ENCODE measurements at places on chromosomes 6 and 20.
A peak's percentile ranks its signal among the peaks of the same experiment; 100 is the strongest.

- DNase-seq: peak; percentile 27
Measured at GRCh38 chr6:146990821-146991798, 213.1 kb upstream of the STXBP5 start.

- no peak for DNase-seq
Measured at GRCh38 chr6:25341923-25342619, 62.9 kb downstream of the CARMIL1 start.

DNA sequence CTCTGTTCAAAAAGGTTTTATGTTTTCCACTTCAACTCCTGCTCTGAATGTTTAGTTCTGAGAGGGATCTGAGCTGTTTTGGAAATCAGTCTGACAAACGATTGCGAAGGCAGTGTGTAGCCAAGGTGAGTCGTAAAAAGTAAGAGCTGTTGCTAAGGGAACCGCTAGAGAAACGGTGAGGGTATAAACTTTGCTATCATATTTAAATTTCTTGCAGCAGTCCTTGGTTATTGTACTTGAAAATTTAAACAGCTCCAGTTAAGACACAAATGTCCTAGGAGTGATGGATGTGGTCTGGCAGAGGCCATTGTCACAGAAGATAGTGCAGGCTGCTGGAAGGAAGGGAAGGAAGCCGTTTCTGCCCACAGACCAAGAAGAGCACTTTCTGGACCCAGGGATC lies 64.9 kb upstream of the CITED2 start:
- DNase-seq: peak; percentile 75

GRCh38 chr6:138500867-138501446 lies 1.7 kb upstream of the NHSL1 start:
- DNase-seq: no peak

GRCh38 chr6:161922631-161923119 lies 648.8 kb upstream of the AGPAT4 start:
- peak; percentile 87 for DNase-seq

DNA sequence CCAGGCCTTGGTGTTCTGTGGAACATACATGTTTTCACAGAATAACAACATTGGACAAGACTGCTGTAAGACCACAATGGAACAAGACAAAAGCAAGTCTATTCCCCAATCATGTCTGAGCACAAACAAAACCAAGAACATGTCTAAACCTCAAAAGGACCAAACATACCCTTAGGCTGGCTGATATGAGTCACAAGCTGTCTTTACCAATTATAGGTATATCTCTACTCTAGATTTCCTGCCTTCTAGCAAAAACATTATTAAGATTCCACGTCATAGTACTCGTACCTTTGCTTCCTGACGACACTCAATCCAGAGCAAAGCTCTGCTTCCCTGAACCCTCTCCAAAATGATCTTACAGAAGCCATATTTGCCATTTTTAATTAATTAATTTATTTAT lies 15.4 kb upstream of the L3MBTL1 start:
- no peak for DNase-seq

- DNase-seq: no peak
Measured at GRCh38 chr6:165880686-165881085, 217.6 kb upstream of the PDE10A start.

DNA sequence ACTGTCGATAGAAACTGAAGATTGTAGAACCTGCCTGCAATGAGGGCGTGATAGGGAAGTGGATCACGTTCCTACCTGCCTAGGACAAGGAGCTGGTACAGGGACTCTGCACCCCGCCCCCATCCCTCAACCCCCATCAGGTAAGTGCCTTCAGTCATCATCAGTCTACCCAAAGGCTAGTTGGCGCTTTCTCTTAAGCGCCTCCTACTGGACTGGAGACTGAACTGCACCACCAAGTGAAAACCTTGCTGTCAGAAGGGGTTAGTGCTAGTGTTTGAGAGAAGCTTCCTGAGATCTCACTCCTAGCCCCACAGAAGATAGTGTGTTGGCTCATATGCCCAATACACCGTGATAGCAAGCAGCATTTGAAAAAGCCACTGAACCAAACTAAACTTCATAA lies 706.5 kb upstream of the MAN1A1 start:
- DNase-seq: peak; percentile 20

- no peak for DNase-seq
Measured at GRCh38 chr20:16490696-16491095, 82.6 kb downstream of the KIF16B start.

DNA sequence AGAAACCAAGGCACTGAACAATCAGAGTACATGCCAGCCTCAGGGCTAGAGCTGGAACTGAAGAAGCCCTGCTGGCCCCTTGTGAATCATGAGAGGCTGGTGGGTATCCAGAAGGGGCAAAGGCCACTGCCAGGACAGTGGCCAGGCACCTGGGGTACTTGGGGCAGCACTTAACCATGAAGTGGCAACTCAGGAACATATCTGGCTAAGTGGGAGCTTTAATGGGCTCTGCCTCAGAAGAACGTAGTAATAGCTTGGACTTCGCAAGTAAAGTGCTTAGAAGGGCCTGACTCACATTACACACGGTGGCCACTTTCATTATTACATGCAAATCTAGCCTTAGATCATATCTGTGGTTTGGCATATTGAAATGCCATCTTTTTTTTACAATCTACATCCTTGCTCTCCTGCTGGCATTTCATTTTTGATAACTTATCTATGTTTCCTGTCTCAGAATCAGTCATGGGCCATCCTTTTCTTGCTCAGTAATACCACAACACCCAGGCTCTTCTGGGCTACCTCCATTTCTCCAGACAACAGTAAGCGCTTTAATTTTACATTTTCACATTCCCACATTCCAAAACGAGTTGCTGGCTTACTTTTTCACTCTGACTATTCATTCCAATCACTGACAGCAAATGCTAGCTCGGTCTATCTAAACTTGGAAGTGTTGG lies 21.6 kb downstream of the NAPB start:
- DNase-seq: peak; percentile 71

GRCh38 chr20:2361035-2361593 lies 19.6 kb upstream of the TGM6 start:
- no peak for DNase-seq

DNA sequence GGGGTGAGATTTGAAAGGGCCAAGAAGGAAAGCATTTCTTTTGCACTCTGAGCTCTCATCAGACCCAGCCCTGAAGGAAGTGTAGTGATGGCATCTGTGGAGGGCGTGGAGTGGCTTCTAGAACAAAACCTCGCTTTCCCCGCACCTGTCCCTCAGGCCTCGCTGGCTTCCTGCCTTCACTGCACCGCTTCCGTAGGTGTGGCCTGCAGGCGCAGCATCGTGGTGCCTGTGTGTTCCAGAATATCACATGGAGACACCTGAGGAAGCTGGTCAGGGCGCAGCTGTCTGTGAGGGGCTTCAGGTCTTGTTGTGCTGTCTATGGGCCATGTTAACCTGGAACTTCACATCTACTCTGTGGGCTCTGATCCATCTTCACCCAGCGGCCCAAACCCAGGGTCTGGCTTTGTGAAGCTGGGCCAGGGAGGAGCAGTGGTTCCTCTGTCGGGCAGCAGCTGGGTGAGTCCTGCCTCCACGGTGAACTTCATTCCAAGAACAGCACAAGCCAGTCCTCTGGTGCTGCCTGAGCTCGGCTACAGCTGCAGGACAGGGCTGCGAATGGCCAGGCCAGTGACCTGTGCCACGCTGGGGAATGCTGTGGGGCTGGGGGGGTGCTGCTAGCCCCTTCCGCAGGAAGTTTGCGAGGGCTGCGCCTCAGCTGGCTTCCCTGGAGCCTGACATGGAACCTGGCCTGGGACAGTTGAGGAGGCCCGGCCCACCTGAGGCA lies 40.9 kb downstream of the DSTN start:
- DNase-seq: peak; percentile 44

GRCh38 chr6:158772851-158773371 lies 46.3 kb downstream of the EZR start:
- DNase-seq: no peak

DNA sequence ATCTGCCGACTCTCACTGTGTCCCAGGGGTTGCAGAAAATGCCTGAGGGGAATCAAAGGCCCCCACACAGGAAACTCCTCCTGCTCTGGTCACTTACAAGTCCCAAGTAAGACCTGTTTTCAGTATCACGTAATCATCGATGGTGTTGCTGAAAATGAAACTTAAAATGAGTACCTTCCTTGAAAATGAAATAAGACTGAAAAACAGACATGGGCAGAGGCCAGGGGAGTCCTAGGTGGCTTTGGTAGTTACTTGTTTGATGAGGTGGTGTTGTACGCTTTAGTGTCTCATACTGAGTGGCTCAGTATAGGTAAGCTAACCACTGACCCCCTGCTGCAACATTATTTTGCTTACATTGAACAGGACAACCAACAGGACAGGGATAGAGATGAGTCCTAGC lies 43.0 kb upstream of the SYNCRIP start:
- DNase-seq: no peak

GRCh38 chr6:143401636-143402370 lies 48.7 kb downstream of the ADAT2 start:
- DNase-seq: no peak

GRCh38 chr6:40901322-40902055 lies 137.5 kb downstream of the UNC5CL start:
- DNase-seq: no peak

- DNase-seq: peak; percentile 95
Measured at GRCh38 chr6:26205161-26205624, 118.0 kb downstream of the HFE start.

GRCh38 chr20:50194831-50195523 lies 4.3 kb downstream of the CEBPB start:
- DNase-seq: peak; percentile 53

- peak; percentile 60 for DNase-seq
Measured at GRCh38 chr20:258963-259362, 1.4 kb downstream of the DEFB132 start.

DNA sequence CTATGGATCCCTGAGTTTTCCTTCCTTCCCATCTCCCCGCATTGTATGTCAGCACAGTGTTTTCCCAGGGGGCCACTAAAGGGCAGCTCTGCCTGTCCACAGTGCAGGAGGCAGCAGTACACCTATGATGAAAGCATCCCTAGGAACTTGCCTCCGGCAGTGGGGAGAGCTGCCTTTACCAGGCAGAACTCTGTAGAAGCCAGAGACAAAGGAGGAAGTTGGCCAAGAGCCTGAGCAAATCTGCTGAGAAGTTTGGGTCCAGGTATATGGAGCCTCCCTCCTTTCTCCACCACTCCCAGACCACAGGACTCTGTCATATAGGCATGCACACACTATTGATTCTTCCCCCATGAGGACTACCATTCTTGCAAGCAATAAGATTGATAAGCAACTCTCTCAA lies 282.7 kb downstream of the TBC1D7 start:
- DNase-seq: peak; percentile 29

DNA sequence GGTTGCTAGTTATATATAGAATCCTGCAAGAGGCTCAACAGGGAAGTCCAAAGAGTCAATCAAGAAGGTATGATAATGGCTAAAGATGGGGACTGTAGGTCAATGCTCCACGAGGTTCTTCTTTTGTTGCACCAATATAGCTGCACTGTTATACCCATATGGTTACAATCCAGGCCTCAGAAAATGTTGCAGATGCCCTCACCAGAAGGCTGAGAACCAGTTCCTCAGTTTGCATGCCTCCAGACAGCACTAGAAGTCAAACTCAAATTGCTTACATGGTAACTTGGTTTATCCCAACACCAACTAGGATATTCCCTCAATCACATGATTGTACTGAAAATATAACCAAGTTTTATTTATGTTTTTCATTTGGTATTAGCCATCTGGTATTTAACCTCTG lies 12.1 kb downstream of the EEF1A1 start:
- no peak for DNase-seq

GRCh38 chr6:34018961-34019606 lies 126.8 kb downstream of the GRM4 start:
- DNase-seq: no peak

GRCh38 chr6:1633366-1634021 lies 23.8 kb downstream of the FOXC1 start:
- no peak for DNase-seq

DNA sequence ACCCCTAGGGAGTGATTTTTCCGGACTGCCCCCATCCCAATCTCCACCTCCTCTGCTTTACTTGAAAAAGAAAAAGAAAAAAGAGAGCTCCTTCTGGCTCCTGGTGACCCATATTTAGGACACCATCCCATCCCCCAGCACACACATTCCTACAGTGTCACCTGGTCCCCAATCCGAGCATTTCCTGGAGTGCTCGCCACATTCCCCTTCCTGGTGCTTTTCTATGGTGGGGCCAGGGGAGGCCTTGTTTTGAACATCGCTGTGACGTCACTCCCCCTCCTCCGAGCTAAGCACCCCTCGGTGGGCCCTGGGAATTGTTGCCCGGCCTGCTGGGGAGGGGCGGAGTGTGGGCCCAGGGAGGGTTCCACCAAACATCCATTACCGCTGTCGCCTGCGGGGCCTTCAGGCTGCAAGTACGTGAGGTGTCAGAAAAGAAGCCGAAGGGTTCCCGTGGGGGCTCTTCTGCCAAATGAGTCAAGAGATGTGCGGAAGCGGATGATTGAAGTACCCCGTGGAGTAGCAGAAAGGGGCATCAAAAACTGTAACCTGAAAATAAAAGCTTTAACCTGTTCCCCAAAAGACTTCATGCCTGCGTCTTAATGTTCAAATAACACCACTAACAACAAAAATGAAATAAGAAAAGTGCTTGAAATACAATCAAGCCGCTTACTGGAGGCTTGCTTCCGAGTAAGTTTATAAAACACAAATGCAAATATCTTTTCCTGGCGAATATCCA lies 2.8 kb upstream of the FOXC1 start:
- DNase-seq: no peak

DNA sequence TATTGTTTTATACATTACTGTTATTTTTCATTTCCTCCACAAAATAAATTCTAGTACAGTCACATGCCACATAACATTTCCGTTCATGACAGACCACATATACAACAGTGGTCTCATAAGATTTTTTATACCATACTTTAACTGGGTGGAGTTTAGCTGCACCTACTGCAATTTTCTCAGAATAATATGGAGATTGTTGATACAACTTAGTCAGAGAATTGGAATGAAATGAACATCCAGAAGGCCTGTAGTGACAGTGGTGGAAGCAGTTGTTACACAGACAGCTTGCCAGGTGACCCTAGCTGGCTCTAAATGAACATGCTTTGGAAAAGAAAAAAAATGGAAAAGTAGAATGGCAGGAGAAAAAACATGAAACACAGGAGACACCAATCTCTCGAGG lies 183.2 kb upstream of the TCF21 start:
- no peak for DNase-seq

DNA sequence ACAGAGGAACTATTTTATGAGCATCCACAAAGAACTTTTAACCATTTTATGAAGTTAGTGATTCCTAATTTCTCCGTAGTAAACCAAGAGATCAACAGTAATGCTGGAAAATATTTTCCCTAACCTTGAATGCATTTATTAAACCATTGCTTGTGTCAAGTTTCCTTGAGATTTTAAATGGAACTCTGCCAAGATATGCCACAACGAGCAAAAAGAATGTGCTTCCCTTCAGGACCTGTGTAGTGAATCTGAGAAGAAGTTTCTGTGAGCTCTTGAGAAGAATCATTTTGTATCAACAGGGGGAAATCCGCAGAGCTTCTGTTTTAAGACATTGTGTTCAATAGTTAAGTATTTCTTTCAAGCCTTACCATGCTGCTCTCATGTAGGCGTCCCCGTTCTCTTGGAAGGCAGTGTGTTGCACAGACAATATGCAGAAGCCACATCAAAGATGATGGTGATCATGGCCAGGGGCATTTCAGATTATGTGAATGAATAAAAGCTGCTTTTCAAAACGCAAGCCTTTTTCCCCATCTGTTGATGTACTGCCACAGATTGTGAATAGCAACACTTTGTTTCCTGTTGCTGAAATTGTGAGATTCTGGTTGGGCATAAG lies 439.8 kb downstream of the BMP2 start:
- DNase-seq: no peak

All from hematopoietic multipotent progenitor cell treated with erythropoietin and hydrocortisone succinate and interleukin-3 and kit ligand, for 4 days (in vitro differentiated cells).